Forelimb muscle (tissue), 1 donor: ENCODE measurements at places on chromosomes 16 and 17.

DNA sequence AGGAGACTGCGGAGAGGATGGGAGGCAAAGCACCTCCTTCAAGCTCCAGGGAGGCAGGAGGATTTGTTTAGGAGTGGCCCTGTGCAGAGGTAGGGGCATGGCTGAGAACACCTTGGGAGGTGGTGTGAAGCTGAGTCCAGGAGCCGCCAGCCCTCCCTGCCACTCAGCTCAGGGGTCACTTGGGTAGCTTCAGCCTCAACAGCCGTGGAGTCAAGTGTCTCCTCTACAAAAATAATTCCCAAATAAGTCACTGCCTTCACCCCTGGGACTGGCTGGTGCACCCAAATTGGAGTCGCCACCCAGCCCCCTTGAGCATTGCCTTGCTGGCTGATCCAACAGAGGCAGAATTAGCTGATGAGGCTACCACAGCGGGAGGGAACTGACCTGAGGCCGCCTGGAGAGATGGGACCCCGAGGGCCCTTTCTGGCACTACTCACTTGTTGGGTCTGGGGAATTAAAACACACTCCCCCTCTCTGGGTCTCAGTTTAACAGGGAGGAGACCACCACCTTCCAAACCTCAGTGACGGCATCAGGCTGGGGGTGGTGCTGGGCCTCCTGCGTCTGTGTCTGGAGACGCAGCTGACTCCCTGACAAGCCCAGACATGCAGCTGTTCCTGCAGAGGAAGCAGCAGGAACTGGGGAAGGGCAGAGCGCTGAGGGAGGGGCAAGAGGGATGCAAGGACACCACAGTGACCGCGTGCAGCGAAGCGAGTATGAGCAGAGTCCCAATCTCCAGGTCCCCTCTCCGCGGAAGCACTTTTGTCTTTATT, 87.9 kb upstream of the TOB1 start:
- DNase-seq, result no peak

DNA sequence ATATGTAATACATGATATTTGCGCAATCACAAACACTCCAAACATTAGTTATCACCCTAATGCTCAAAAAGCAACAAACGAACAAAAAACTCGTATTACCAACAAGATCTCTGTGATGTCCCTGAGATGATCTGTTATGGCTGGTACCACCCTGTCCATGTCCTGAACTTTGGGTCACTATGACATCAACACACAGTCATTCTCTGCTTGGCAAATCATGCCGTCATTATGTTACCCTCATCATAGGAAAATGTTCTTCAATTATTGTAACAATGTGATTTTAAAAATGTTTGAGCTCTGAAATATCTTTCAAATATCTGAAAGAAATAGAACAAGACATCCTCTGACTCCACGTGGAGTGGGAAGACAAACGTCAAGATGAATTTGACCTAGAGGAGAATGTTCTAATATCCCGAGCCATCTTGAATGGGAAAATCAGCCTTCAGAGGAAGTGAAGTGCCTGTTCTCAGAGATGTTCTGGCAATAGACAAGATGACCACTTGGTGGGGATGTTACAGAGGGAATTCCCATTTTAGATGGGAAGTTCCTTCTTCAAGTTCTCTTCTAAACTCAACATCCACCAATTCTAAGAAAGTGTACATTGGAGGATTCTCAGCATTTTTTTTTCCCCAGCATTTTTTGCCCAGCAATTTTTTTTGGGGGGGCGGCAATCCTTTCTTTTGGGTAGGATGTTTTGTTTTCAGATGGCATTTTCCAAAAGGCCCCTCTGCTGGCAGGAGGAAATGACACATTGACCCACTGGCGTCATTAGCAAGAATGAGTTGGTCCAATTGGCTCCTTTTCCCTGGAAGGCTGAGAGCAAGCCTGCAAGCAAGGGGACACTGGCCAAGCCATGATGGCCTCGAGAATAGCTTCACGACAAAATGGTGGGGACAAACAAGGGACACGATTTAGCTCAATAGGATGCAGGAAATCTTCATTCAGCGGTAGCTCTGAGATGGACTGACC, 3.7 kb upstream of the HSD17B2 start:
- peak; percentile 8 for DNase-seq

GRCh38 chr17:27362909-27363308, 69.0 kb downstream of the WSB1 start:
- no peak for DNase-seq

GRCh38 chr17:61699032-61699431, 108.0 kb upstream of the NACA2 start:
- no peak for DNase-seq

DNA sequence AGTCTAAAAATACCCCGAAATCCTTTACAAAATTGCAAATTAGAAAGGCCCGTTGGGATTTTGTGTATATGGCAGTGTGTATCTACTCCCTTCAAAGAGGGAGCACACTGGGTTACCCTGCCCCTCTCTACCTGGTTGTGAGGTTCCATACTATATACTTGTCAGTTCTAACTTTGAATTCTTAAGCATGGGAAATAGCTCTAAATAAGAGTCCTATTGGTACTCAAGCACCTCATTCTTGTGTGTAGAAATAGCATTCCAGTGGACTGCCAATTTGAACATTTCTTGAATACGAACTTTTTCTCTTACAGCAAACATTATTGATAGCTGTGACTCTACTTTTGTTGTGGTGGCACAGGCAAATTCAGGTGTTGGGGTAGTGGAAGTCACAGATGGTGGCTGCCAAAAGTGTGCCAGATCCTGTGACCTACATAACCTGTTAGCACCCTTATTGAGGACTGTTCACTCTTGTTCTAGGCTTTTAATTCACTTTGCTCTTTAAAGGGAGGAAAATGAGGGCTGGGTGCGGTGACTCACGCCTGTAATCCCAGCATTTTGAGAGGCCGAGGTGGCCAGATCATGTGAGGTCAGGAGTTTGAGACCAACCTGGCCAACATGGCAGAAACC, 16.1 kb downstream of the ESRP2 start:
- no peak for DNase-seq

DNA sequence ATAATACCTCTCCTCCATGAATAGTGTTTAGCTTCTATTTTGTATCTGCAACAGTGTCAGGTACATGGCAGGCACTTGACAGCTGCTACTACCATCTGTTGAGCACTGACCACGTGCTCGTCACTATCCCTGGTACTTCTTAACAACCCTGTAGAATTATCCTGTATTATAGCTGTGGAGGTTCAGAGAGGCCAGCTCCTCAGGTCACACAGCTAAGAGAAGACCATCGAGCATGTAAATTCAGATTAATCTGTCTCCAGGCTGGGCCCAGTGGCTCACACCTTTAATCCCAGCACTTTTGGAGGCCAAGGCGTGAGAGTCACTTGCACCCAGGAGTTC, 26.3 kb downstream of the WSB1 start:
- no peak for DNase-seq

DNA sequence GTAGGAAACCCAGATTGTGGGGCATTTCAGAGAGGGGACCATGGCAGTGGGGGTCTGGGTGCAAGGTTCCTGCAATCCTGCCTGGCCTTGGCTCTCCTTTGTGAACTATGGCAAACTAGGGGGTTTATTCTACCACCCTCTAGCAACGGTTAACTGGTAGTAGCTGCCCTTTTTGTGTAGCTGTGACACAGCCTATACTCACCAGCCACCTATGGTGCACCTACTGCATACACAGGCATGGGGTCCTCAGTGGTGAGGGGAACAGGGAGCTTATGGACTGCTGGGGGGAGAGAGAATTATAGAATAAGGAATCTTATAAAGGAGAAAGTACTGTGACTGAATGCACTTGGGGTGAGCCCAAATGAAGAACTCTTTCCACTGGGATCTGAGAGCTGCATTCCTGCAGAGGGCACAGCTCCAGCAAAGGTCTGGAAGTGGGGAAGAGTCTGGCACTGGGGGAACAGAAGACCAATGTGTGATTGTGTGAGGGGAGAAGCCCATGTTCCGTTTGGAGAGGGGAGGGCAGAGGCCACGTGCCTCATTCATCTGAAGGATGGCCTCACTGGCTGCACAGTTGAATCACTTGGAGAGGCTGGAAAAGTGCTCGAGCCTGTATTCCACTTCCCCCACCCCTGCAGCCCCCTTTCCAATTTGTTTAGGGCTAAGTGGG, 2.1 kb downstream of the MT1X start:
- no peak for DNase-seq

DNA sequence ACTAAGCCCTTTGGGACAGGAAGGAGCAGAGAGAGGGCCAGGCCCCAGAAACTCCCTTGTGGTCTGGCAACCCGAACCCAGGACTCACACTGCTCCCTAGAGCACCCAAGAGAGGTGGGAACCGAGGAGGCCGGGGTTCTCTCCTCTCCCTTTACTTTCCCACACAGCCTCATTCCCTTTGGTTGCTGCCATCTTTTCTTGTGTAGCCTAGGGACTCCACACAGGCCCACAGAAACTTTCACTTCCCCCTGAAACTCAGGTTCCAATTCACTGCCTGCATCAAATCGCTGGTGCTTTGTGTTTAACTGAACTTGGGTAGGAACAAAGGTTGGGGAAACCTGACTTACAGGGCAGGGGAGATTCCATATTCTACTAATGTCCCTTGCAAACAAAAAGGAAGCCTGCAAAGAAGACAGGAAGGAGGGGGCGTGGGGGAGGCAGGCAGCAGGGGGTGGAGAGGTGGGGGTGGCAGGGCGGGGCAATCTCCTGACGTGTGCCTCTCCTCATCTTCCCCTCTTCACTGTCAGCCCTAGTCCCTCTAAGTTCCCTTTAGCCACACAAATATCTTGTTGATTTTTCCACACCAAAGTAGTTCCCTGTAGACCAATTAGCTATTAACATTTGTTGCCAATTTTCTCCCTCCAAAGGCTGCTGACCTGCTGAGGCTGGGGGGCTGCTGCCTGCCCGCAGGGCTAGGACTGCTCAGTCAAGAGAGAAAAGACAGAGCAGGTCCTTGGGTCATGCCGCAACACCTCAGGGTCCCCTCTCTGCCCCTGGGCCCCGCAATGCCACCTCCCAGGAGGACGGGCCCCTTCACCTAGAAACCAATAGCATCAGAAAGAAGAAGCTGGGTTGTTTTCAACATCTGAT, 8.0 kb downstream of the ST3GAL2 start:
- DNase-seq, result no peak

DNA sequence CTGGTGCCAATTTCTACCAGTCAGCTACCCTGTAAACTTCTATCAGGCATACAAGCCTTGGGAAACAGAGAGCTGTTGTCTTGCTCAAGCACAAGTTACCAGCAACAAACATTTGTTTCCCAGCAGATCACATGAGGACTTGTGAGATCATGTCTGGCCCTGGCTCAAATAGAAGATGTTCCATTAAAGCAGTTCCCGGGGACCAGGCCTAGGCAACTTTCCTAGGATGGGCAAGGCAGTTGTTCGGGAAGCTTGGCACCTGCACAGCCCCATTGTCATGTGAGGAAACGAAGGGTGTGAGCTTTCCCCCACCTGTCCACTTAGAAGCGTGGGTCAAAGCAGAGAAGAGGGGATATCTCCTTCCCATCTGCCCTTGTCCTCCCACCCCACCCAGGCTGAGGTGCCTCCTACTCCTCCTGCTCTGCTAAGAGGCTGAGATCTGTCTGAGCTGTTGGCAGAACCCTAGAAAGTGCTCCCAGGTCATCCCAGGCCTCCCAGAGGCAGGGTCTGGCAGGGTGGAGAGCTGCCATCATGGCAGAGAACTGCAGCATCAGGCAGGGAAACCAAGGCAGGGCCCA, 11.2 kb upstream of the SLC47A2 start:
- DNase-seq, result peak; percentile 88

GRCh38 chr16:84665843-84666242, 17.5 kb downstream of the KLHL36 start:
- no peak for DNase-seq

DNA sequence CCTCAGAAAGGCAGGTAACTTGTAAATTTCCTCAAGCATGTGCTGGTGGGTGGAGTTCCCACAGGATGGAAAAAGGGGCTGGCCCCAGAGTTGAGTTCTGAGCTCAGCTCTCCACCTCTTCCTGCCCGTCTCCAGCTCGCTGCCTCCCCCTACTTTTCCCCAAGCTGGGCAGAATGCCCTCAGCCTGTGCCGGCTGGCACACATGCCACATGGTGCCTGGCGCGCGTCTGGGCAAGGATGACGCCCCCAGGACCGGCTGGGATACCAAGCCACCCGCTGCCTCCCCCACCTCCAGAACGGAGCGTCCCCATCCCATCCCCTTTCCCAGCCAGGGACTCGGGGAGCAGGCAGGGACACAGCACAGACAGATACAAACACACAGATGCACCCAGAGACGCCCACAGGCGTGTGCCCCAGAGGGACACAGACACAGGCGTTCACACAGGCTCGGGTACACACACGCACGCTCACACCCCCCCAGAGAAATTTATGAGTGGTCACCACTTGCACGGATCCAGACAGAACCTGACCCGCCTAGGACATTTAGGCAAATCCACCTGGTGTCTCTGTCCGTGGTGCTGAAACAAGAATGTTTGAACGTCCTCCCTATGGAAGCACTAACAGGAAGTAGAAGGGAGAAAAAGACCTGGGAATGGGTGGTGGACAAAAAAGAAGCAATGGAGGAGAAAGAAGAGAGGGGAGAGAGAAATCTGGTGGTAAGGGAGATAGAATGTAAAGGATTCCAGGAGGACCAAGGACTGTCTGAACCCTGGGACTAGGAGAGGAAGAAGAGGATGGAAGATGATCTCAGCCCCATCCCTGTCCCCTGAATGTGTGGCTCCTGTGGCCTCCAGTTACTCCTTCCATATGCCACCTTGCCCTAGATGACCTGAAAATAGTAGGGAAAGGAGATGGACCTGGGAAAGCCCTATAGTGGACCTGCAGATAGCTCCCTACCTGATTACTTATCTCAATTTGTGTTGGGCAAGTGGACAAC, 15.5 kb downstream of the NEUROD2 start:
- peak; percentile 38 for DNase-seq

GRCh38 chr17:34306466-34306865, 12.8 kb upstream of the CCL8 start:
- DNase-seq, result no peak

- no peak for DNase-seq
Observed at GRCh38 chr17:83191388-83192160, 112.2 kb downstream of the METRNL start.
